ENCODE measurements at places on chromosomes 6 and 20.

GRCh38 chr6:165968408-165968807, 199.2 kb downstream of the TBXT start:
- no peak for DNase-seq

DNA sequence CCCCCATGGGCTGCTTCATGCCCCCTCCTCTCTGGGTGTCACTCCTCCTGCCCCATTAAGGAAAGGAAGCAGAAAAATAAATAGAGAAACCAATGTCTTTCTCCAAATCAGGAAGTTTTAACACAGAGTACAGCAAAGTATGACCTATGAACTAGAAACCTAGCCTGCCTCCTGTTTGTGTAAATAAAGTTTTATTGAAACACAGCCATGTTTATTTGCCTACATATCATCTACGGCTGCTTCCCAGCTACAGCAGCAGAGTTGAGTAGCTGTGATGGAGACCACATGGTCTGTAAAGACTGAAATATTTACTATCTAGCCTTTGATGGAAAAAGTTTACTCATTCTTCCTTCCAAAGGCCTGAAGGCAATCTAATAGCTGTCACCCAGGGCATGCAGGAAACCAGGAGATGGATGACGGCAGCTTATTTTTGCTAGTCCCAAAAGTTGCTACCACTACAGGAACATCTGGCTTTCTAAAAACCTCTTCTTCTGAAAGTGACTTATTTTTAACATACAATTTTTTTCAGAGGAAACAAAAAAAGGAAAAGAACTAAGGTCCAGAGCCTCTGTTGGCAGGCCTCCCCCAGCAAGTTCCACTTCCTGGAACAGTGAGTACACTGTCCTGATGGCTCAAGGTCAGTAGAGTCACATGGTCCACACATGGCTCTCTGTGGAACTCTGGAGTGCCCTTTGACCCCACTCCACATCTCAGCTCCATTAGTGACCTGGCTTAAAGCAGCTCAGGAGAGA, 287.8 kb downstream of the PTPRT start:
- DNase-seq = no peak

GRCh38 chr20:64111841-64112641, 4.7 kb upstream of the NPBWR2 start:
- DNase-seq = no peak

GRCh38 chr6:31317036-31317435, 39.9 kb downstream of the HLA-B start:
- DNase-seq = no peak

- DNase-seq = no peak
These were observed 97.2 kb upstream of the RIN2 start for GRCh38 chr20:19660808-19661378.

- no peak for DNase-seq
These were observed 121.6 kb downstream of the OGFRL1 start for GRCh38 chr6:71410164-71410566.

DNA sequence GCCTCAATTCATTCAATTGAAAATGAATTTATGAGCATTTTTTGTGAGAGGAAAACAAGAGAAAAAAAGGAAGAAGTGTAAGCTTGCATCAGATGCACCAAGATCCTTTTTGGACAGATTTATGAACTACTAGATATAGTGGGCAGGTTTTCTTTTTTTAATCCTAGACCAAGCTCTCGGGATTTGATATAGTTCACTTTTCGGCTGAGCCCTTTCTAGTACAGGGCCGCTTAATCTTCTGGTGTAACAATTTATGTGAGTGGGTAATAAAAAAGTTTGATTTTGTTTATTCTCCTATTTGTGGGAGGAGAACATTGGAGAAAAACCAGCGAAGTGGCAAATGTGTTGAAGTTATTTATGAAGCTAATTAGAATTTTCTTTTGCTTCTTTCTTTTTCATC, 538.0 kb downstream of the UTRN start:
- no peak for DNase-seq

DNA sequence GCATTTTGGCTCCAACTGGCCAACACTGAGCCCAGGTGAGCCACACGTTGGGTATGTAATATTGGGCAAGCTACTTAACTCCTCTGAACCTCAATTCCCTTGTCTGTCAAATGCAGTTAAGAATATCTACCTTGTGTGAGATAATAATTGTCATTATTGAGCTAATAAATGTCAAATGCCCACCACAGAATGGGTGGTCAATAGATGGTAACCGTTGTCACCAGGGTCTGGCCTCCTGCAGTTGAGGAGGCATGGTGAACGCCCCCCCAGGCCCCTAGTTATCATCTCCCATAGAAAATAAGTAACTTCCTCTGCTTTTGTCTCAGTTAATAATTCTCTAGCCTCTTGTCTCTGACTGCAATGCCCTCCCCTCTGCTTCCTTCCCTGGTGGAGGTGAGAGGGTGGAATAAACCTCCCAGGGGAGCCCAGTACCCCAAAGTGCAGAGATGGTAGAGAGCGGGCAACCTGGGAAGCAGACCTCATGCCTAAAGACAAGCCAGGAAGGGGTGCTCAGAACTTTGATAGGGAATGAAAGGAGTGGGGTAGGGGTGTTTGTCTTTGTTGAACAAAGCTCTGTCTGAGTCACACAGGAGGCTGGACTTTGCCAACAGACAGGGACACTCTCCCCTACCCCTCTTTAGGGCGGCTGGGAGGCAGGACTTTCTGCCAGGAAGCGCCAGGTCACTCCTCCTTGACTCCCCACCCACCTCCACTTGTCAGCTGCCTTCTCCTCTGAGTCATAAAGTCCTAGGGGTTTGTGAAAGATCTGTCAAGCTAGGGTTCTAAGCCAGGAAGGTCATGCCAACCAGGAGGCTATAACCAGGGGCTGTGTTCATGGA, 1.3 kb upstream of the UNC5CL start:
- DNase-seq = no peak

- peak; percentile 37 for DNase-seq
These were observed 336 bp upstream of the LY6G5C start for GRCh38 chr6:31681135-31681671.

GRCh38 chr6:159804504-159804903, 4.4 kb downstream of the PNLDC1 start:
- no peak for DNase-seq

All from CD8-positive, alpha-beta memory T cell (primary cell).